Omental fat pad (tissue), 4 donors: ENCODE measurements at places on chromosomes 11 and 22. TPM values are rescaled to one million over a fixed set of nuclear protein-coding genes. Genes with fewer than 3 reads are reported as not detected.

GRCh38 chr11:15621565-15621964 lies 506.8 kb downstream of the INSC start:
- no peak for DNase-seq

GRCh38 chr11:73585834-73586575 lies 11.9 kb downstream of the FAM168A start:
- DNase-seq, result no peak

DNA sequence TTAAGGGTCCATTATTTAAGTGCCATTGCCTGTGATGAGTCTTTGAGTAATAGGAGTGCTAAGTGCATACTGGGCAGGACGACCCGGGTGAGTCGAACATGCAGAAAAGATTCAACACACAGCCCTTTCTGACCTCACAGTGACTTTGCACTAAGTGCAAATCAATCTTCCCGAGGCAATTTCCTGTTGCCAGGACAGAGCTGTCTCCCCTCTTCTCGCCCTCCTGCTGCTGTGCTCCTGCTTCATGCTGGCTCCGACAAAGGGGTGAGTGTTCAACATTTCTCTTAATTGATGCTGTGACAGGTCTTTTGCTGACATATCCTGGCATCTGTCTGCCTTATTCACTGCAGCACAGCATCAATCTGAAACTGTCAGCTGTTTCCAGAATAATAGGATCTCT lies 42.0 kb downstream of the MCHR1 start:
- DNase-seq, result no peak

DNA sequence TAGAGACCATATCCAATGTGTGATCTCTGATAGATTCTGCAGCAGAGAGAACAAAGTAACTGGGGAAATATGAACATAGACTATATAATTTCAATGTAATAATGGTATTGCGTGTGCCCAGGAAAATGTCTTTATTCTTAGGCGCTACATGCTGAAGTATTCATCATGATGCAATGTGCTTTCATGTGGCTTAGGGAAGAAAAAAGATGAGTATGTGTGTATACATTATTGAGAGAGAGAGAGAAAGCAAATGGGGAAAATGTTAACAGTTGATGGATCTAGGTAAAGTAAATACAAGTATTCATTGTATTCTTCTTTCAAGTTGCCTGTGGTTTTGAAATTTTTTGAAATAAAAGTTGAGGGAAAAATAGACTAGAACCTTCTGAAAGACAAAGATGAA lies 10.3 kb downstream of the CADM1 start:
- DNase-seq, result no peak

DNA sequence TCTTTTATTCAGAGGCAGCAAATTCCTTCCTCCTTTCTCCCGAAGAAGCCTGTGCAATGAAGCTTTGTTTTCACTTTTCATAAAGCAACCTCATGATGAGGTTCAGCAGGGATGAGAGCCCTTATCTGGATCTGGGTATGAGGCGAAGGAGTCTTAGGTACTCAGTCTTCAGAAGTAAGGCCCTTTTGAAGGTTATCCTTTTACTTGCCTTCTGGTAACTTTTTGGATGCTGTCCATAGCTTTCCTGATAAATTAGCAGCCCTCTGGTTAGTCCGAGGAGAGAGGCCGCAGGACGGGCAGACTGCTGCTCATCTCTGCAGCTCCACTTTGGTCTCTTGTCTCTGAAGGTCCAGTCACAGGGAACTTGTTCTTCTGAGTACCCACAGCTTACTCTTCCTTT lies 1.1 kb downstream of the TRIM22 start:
- DNase-seq, result no peak

OR2AT4 gene
- not detected for total RNA-seq

- peak; percentile 5 for DNase-seq
Observed at GRCh38 chr11:2275334-2276279, 5.2 kb upstream of the ASCL2 start.

DNA sequence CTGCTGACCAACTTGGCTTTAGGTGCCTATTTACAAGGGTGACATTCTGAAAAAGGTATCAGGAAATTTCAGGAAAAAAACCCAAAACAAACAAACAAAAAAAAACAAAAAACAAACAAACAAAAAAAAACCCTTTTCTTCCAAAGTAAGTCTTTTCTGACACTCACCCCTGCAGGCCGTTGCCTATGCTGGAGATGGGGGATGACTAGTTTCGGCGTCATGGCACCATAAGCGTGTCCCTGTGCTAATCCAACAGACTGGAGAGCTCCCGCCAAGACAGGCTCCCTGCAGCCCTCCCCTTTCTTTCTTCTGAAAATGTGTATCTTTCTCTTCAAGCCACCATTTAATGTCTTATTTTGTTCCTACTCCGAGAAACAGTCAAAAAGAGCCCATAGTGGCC lies 13.7 kb downstream of the VSIG10L2 start:
- DNase-seq, result no peak

IGSF22 gene
- total RNA-seq, result not detected

DNA sequence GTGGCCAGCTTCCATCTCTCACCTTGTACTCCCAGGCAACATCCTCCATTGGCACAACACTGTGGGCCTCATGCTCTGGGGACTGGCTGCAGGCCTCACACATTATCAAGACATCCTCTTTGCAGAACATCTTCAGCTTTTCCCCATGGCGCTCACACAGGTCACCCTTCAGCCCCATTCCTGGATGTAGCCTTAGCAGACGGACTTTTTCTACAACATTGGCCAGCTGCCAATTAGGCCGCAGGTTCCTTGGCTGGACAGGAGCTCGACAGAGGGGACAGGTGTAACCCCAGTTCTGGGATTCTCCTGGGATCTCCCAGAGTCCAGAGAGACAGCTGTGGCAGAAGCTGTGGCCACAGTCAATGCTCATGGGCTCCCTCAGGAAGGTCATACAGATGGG lies 3.0 kb downstream of the TRIM68 start:
- no peak for DNase-seq

DNA sequence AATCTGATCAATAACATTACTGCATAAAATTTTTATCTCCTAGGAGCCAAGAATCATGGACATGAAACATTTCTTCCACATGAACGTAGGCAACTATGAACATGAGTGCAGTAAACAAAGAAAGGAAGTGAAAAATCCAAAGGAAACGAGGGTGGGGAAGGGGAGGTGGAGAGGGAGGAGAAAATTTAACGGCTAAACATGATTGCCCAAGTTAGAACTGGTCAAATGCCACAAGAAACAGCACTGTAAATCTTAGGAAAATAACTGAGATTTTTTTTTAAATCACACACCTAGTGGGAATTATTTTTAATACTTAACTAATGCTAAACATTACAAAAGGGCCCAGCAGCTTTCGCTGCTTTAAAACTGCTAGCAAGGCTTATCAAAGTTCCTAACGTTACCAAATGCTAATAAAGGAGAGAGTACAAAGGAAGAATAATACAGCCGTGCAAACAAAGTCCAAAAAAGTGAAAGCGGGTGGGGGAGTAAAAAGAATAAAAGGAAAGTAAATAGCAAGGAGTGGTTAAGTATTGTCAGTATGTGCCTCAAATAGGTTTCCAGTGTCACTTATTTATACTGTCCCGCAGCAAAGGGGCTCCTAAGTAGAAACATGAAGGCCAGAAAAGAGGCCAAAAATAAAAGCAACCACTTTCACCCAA lies 13.7 kb downstream of the NARS2 start:
- no peak for DNase-seq

DNA sequence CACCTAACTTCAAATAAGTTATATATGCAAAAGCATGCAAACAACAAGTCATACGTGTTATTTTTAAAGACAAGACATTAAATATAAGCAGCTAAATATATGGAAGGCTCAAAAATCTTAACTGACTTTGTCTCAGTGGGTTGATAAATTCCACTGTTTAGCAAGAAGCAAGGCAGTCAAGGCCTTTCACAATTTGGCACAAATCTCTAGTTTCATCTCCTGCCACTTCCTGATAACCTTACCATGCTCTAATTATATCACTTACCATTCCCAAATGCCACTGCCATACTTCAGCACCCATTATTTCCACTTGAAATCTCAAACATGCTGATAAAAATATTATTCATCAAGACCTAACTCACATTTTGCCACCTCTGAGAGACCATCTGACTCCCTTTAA lies 24.8 kb downstream of the DCUN1D5 start:
- DNase-seq, result no peak

GRCh38 chr11:113075586-113076095 lies 114.4 kb downstream of the NCAM1 start:
- no peak for DNase-seq

GRCh38 chr11:36150986-36151385 lies 138.2 kb downstream of the COMMD9 start:
- DNase-seq, result no peak

DNA sequence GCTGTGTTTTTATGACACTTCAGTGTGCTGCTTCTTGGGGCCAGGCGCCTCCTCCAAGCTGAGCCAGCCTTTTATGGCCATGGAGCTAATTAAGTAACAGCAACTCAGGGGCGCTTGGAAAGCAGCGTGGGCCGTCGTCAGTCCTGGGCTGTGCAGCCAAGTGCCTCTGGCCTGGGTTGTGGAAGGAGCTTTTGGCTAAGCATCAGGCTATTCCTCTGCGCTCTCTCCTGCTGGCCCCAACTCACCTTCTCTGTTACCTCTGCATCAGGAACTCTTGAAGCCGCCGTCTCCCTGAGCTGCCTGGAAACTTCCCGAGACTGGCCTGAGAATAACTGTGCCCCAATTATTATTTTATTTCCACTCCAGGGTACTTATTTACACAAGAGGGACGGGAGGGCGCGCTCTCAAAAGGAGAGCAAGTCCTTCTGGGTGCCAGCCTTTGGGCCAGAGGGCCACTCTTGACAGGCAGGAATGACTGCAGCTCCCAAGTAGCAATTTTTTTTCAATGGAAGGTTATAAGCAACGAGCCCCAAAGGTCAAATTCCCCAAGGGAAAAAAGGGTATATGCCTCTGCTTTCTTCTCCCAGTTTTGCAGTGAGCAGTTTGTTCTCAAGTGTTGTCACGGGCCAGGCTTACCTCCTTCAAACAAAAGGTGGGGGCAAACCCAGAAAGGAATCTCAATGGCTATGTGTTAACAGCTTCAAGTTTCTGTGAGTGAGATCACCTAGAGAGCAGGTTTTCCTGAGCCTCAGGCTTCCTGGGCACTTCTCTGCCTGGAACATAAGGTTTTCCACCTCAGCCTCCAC lies 38.5 kb upstream of the NAV2 start:
- no peak for DNase-seq

RANBP1 gene
- 285 TPM for total RNA-seq

GRCh38 chr22:29484642-29485041 lies 4.6 kb downstream of the NEFH start:
- no peak for DNase-seq

GRCh38 chr11:47510209-47510608 lies 42.7 kb downstream of the CELF1 start:
- DNase-seq, result no peak

GRCh38 chr22:23246982-23247766 lies 66.9 kb downstream of the BCR start:
- no peak for DNase-seq

DNA sequence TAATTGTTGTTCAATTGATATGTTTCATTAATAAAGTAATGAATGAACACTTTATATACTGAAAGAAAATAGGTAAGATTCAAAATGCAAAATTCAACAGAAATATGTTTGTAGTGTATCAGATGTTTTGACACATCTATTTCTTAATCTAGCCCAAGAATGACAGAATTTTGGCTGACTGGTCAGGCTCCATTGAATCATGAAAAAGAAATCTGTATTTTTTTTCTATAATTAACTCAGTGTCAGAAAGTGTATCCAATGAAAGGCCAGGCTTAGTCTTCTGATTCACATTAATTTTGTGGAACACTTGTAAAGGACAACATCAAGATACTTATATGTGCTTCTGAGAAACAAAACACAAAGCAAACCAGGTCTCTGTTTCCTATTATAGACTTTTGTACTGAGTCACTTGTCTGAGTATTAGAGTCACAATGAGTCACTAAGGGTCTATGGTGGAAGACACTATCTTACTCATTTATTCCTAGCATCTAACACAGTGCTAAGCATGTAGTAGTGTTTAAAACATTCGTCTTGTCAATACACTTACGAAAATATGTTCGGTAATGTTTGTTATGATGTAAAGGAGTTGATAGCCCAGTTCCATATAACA lies 297.7 kb upstream of the CCDC90B start:
- no peak for DNase-seq

DNA sequence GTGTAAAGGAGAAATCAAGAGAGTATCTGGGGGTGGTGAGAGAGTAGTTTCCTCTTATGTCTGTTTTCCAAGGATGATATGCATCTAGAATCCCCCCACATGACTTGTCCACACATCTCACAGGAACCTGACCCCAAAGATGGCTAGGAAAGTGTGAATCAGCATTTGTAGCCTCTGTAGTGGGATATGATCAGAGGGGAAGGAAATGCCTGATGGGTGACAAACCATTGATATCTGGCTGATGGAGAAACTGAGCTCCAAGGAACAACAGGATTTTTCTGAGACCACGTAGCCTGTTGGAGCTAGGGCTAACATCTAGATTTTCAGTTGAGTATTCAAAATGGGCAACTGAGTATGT lies 369.4 kb downstream of the DDX10 start:
- no peak for DNase-seq

- DNase-seq, result no peak
Observed at GRCh38 chr11:71454470-71455113, 1.6 kb downstream of the NADSYN1 start.

- no peak for DNase-seq
Observed at GRCh38 chr11:109432105-109432504, 10.1 kb downstream of the C11orf87 start.
